RWPE2 (cell line): ENCODE measurements at places on chromosomes 12 and 14.
A peak's percentile ranks its signal among the peaks of the same experiment; 100 is the strongest.

- H3K4me1 ChIP-seq, result no peaks in the 10 kb centered on the region
- H3K27ac ChIP-seq, result no peak overlapping the region
- no peaks in the 10 kb centered on the region for H3K27me3 ChIP-seq
- H3K36me3 ChIP-seq, result no peaks in the 10 kb centered on the region
- no peak overlapping the region for H3K4me3 ChIP-seq
Measured at GRCh38 chr12:10042167-10042566, 11.7 kb downstream of the CLEC9A start.

DNA sequence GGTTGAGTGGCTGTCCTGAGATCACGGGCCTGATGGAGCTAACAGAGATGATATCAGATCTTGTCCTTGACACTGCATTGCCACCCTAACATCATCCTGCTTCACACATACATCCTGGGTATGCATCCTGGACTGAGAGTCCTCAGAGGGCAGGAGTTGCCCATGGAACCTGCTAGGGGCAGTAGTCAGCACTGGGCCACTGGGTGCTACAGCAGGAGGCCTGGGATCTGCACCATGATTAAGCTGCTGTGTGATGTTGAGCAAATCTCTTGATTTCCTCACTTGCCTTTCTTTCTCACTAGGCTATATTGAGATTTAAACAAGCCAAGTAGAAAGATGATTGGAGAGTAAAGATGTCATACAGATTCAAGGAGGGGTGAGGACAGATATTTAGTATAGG lies 22.1 kb upstream of the EIF4B start:
- no peaks in the 10 kb centered on the region for H3K36me3 ChIP-seq
- DNase-seq, result no peak
- no peaks in the 10 kb centered on the region for H3K27me3 ChIP-seq
- H3K4me3 ChIP-seq, result no peak overlapping the region
- H3K27ac ChIP-seq, result no peak overlapping the region

DNA sequence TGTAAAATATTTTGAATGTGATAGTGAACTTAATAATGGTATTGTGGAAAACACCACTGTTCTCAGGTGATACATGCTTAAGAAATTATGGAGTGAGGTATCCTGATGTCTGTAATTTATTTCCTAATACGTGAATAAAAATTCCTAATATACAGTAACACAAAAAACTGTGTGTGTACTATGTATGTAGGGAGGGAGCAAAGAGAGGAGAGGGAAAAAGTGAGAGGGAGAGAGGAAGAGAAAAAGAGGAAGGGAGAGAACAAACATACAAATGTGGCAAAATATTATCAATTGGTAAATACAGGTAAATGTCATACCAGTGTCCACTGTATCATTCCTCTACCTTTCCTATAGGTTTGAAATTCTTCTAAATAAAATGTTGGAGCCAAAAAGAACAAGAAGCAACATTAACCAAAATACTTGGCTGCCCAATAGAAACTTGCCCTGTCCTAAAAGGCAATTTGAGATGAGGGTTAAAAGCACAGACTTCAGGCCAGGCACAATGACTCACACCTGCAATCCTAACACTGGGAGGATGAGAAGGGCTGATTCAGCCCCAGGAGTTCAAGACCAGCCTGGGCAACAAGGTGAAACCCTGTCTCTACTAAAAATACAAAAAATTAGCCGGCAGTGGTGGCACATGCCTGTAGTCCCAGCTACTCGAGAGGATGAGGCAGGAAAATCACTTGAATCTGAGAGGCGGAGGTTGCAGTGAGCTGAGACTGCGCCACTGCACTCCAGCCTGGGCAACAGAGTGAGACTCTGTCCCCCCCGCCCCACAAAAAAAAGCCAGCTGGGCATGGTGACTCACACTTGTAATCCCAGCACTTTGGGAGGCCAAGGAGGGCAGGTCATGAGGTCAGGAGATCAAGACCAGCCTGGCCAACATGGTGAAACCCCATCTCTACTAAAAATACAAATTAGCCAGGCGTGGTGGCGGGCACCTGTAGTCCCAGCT lies 14.5 kb downstream of the R3HDM2 start:
- peaks cover 3% of the 10 kb centered on the region for H3K4me1 ChIP-seq
- H3K27ac ChIP-seq, result no peak overlapping the region
- no peak overlapping the region for H3K4me3 ChIP-seq
- H3K36me3 ChIP-seq, result peaks cover 6% of the 10 kb centered on the region
- H3K27me3 ChIP-seq, result no peaks in the 10 kb centered on the region

- H3K36me3 ChIP-seq, result no peaks in the 10 kb centered on the region
- DNase-seq, result no peak
- H3K27me3 ChIP-seq, result no peaks in the 10 kb centered on the region
Measured at GRCh38 chr14:97704316-97704885, 907.2 kb downstream of the VRK1 start.

DNA sequence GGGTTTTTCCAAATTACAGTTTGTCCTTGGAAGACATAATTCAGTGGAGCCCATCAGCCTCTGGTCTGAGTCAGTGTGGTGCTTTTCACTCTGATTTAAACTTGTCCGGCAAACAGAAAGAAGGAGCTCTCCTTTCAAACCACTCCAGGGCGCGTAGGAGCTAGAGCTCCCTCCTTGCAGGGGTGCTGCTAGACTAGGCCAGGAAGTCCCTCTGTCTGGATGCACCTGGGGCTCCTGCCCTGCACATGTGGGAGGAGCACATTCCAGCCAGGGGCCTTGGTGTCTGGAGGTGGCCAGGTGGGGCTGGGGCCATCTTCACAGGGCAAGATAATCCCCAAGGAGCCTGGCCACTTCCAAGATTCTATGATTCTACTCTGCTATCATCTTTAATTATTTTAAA lies 3.1 kb downstream of the SERPINA3 start:
- H3K4me3 ChIP-seq, result no peak overlapping the region
- H3K36me3 ChIP-seq, result no peaks in the 10 kb centered on the region
- no peak for DNase-seq
- no peak overlapping the region for H3K27ac ChIP-seq
- H3K4me1 ChIP-seq, result peaks cover 23% of the 10 kb centered on the region
- H3K27me3 ChIP-seq, result no peaks in the 10 kb centered on the region

GRCh38 chr12:30797689-30798088 lies 42.9 kb upstream of the CAPRIN2 start:
- H3K36me3 ChIP-seq, result no peaks in the 10 kb centered on the region
- H3K27me3 ChIP-seq, result no peaks in the 10 kb centered on the region
- no peak overlapping the region for H3K4me3 ChIP-seq
- no peak for DNase-seq
- H3K27ac ChIP-seq, result peak overlapping the region; percentile 99
